ENCODE measurements at places on chromosomes 11 and 22. TPM values are rescaled to one million over a fixed set of nuclear protein-coding genes. Genes with fewer than 3 reads are reported as not detected.

MYRF gene
- total RNA-seq, result 14.9 TPM

- no peak for DNase-seq
Observed at GRCh38 chr11:22472306-22472705, 134.1 kb downstream of the SLC17A6 start.

DNA sequence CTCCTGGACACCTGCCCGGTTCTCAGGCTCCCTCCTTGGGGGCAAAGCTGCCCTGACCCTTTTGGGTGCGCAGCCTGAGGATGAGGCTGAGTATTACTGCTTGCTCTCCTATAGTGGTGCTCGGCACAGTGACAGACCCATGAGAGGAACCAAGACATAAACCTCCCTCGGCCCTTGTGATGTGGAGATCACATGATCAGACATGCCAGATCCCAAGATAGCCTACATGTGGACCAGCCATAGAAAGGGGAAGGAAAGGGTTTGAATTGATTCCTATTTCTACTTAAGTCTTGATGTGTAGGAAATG is 125.3 kb downstream of the VPREB1 start:
- no peak for DNase-seq

- DNase-seq, result peak; percentile 32
Observed at GRCh38 chr22:24707470-24707801, 67.1 kb downstream of the PIWIL3 start.

- no peak for DNase-seq
Observed at GRCh38 chr11:110886288-110886970, 174.2 kb upstream of the ARHGAP20 start.

DNA sequence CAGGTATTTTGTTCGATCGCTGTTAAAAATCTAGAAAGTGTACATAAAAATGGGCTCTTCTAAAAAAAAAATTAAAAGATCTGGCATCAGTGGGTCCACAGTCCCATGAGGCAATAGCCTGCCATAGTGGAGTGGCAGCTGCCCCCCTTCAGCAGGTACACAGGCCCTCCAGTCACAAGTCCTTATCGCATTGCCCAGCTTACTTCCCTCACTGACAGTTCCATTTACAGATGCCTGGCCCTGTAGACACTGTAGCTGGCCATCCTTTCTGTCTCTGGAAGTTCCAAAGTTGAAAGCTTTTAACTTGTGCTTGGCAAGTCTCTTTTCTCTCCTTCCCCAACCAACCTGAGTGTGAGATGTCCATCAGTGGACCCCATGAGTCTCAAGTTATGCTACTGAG is 11.4 kb downstream of the ZNRF3 start:
- DNase-seq, result no peak

IL18 gene
- 63.4 TPM for total RNA-seq

GRCh38 chr11:65429724-65430405 is 7.3 kb downstream of the NEAT1 start:
- peak; percentile 77 for DNase-seq

DNA sequence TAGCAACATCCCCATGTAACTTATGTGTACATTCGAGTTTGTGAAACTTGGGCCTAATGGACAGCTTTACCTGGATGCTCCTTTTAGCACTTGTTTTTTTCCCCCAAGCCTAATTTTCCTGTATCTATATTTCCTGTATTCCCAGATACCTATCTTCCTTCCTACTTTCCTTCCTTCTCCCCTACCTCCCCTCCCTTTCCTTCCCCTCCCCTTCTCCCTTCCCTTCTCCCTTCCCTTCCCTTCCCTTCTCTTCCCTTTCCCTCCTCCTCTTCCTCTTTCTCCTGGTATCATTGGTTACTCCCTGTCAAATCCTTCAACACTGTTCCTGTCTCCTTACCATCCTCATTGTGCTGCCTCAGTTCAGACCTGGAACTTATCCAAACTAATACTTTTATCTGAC is 111.8 kb downstream of the HIPK3 start:
- DNase-seq, result no peak

DNA sequence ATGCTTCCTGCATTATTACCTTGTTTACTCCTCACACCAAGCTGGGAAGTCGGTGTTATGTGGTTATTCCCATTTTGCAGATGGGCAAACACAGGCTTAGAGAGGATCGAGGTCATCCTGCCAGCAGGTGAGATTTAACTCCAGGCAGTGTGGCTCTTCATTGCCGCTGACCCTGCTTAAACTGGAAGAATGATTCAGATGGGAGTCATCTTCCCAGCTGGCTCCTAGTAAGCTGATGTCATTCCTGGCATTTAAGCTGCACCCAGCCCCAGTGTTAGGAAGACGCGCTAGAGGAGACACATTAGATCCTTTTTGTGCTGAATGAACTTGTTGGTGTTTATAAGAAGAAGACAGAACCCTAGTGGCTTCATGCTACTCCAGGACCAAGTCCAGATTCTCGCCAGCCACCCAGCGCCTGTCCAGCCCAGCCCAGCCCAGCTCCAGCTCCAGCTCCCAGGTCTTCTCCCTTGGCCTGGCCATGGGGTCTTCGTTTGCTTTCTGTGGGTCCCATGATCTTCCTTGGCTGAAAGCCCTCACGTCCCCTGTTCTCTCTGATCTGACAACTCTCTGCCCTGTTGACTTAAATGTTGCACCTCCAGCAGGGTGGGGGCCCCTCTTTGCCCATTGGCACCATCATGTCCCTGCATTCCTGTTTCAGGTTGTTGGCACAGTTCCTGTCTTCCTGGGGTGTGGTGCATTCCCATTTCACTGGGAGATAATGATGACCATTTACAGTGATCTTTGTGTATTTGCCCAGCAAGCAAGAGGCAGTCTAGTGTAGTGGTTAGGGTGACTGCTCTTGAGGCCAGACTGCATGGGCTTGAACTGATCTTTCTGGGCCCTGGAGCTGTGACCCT is 13.6 kb downstream of the PARVB start:
- DNase-seq, result no peak

- DNase-seq, result no peak
Observed at GRCh38 chr11:8610532-8611116, 16.6 kb upstream of the STK33 start.

C1QTNF4 gene
- total RNA-seq, result 0.85 TPM

DNA sequence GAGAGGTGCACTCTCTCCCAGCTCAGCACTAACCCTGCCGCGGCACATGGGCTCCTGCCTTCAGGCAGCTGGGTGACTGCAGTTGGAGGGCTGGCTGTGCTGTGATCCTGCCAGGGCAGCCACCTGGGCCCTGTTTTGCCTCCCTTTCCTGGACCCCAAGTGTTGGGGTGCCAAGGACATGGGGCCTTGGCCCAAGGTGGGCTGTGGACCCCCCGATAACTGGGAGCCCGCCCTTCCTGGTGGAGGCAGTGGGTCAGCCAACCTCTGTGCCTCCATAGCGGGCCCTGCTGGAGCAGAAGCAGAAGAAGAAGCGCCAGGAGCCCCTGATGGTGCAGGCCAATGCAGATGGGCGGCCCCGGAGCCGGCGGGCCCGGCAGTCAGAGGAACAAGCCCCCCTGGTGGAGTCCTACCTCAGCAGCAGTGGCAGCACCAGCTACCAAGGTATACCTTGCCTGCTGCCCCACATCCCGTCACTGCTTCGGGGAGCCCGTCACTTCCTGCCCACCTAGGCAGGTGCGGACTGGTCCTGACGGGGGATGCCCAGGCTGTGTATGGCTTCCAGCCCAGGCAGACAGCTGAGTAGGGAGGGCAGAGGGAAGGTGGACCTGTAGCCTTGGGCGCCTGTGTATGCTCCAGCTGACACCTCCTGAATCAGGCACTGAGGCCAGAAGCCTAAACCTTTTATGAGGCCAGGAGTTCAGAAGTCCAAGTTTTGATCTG is 8.9 kb downstream of the TUB start:
- no peak for DNase-seq

GRCh38 chr22:41092847-41093411 is 537 bp downstream of the EP300 start:
- peak; percentile 44 for DNase-seq

DNA sequence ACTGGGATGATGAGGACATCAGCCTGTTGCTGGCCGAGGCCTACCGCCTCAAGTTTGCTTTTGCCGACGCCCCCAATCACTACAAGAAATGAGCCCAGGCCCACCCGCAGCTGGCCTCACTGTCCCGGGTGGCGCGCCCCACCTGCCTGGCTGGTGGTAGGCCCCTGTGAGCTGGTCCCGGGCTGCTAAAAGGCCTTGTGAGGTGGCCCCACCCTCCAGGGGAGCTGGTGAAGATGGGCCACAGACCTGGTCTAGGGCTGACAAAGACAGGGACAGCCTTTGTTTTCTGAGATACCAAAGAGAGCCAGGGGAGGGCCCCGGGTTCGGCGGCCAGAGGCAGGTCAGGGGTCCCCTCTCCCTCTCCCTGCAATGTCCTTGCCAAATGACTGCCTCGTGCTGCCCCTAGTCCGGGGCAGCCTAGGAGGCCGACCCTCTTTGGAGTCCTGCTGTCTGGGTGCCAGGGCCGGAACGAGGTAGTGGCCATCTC is 411.1 kb downstream of the TBC1D22A start:
- DNase-seq, result no peak

OR2D2 gene
- 0.40 TPM for total RNA-seq

- DNase-seq, result peak; percentile 13
Observed at GRCh38 chr11:27213232-27213660, 149.8 kb downstream of the CCDC34 start.

VEGFB gene
- 25.9 TPM for total RNA-seq

GRCh38 chr22:20922141-20922751 is 5.0 kb downstream of the CRKL start:
- no peak for DNase-seq

GRCh38 chr11:108218455-108218854 is 4.0 kb downstream of the NPAT start:
- DNase-seq, result no peak

- DNase-seq, result no peak
Observed at GRCh38 chr11:121163658-121164308, 62.7 kb downstream of the TECTA start.

DNA sequence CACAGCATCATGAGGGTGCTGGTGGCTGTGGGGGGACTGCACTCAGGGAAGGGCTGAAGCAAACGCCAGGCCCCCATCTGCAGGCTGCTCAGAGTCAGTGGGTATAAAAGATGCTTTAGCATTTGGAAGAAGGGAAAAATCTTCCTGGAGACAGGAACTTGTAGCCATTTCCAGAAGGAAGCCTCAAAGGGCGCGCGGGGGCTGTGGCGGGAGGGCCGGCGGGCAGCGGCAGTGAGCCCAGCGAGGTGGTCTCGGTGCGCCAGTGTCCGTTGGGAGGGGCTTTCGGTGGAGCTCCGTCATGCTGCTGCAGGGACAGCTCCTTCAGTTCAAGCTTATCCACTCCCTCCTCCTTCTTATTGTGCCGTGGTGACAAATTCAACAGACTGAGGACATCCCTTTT is 63.0 kb upstream of the PITPNB start:
- no peak for DNase-seq

IFITM2 gene
- 74.1 TPM for total RNA-seq

All from colonic mucosa (tissue), 4 donors.